ENCODE measurements at places on chromosomes 13 and 19. TPM values are rescaled to one million over a fixed set of nuclear protein-coding genes. Genes with fewer than 3 reads are reported as not detected.

DNA sequence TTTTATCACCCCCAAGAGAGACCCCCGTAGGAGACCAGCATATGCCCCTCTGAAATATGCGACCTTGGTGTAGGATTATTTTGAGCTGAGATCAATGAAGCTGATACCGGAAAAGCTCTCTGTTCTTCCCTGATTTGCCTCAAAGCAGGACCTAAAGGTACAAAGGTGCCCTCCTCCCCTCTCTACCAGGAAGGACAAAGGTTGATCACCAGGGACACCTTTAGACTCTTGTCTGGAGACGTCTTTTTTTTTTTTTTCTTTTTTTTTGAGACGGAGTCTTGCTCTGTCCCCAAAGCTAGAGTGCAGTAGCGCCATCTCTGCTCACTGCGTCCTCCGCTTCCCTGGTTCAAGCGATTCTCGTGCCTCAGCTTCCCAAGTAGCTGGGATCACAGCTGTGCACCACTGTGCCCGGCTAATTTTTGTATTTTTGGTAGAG, 792 bp upstream of the PEX11G start:
- no peak for DNase-seq

DNA sequence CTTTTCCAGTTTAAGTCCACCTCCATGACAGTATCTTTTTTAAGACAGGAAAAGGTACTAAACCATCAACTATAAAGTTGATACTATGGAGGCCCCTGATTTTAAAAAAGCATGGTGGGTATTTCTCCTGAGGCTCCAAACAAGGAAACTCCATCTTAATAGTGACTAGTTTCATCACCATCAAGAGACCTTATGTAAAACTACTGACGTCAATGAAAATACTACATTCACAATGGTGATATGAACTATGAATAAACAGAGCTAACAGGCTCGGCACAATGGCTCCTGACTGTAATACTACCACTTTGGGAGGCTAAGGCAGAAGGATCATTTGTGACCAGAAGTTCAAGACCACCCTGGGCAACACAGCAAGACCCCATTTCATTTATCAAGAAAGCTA, 162.7 kb downstream of the KLF12 start:
- no peak for DNase-seq

- no peak for DNase-seq
These were observed 74.3 kb downstream of the TM9SF2 start for GRCh38 chr13:99575376-99576120.

DNA sequence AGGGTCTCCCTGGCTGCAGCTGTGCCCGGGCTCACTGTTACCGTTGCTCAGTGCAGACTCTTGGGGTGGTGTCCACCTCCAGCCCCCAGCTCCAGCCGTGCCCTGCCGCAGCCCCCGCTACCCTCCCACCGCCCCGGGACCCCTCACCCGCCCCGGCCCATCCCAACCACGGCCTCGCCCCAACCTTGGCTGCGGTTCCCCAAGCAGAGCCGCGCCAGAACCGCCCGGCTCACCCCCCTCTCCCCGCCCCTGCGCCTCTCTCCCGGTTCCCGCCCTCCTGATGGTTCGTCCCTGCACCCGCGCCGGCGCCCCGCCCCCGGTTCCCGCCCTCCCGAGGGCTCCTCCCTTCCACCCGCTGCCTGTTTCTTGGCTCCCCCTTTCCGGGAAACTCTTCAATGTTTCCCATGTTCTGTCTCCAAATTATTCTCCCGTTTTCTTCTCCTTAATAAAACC, 40.3 kb downstream of the ANKRD10 start:
- DNase-seq: peak; percentile 85

DNA sequence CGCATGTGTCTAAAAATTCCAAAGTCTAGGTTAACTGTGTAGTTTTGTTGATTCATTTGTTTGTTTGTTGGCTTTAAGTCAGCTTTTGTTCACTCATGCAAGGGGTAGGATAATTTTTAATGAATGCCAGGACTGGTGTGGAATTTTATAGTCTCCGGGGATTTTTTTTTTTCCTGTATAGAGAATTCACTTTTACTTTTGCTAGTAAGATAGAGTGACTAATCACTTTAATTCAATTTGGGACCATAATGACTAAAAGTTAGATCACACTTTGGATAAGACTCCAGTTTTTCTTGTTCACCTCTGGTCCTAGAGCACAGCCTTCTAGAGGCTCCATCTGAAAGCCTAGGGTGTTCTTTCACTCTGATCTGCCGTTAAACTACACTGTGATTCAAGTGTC, 1690.0 kb downstream of the PCDH9 start:
- DNase-seq: no peak

GRCh38 chr19:44647144-44647543, 3.4 kb downstream of the PVR start:
- no peak for DNase-seq

DNA sequence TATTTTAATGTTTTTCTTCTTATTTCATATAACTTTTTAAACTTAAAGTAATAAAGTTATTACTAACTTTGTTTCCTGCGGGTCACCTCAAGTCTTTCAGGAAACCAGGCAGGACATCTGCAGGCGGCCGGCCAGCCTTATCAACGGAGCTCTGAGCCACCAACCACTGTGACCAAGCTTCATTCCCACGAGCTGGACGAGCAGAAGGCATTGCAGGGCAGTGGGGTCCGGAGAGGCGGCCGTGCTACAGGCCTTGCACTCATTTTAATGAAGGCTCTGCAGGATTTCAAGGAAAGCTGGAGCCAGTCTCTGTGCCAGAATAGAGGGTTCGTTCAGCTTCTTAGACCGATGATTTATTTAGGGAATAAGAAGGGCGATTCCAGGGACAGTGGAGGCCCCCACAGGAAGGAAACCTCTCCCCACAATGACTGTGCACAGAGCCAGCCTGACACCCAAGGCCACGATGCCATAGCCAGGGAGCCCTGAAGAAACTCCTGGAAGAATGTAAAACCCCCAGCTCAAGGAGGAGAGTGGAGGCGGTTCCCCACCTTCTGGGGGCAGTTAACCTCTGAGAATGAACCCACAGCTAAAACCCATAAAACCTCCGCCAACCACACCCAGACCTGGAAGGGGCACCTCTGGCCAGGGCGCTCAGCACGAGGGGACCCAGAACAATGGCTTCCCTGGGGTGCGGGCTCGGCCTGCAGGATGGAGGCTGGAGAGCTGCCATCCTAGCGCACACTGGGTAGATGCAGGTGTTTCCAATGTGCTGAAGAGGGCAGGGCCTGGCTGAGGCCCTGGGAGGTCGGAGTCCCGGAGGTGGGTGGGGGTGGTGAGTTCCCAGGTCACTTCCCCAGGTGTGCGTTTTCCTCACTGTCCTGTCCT, 75.0 kb downstream of the RASA3 start:
- DNase-seq: no peak

GRCh38 chr13:42420304-42420703, 148.4 kb downstream of the AKAP11 start:
- DNase-seq: no peak

- DNase-seq: no peak
These were observed 130.9 kb upstream of the SPACA7 start for GRCh38 chr13:112245179-112245724.

GRCh38 chr13:113411216-113412023, 41.9 kb downstream of the ADPRHL1 start:
- peak; percentile 99 for DNase-seq

DNA sequence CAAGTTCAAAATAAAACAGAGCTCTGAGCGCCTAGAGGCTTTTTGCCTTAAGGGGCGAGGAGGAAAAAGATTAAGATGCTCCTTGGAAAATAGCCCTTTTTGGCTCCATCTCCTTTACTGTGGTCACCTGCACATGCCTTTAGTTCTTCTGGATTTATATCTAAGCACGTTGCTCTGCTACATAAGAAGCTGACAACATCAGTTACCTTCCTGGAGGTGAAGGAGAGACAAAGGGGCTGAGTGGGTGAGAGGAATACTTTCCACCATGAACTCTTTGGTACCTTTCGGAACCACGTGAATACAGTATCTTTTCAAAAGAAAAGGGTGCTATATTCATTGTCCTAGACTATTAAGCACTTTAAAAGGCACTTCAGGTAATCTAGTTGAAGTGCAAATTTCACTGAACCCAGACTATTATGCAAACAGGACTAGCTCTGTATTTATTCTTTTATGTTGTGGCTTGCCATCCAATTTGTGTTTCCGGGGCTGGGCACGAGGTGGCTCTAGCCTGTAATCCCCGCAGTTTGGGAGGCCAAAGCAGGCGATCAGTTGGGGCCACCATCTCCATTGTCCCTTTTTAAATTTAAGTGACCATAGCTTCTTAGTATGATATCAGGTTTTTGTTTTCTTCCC, 201.5 kb downstream of the TM9SF2 start:
- DNase-seq: no peak

GRCh38 chr19:47309038-47309437, 623 bp upstream of the C5AR1 start:
- peak; percentile 21 for DNase-seq

- no peak for DNase-seq
These were observed 80.7 kb upstream of the OLFM4 start for GRCh38 chr13:52947921-52948373.

DNA sequence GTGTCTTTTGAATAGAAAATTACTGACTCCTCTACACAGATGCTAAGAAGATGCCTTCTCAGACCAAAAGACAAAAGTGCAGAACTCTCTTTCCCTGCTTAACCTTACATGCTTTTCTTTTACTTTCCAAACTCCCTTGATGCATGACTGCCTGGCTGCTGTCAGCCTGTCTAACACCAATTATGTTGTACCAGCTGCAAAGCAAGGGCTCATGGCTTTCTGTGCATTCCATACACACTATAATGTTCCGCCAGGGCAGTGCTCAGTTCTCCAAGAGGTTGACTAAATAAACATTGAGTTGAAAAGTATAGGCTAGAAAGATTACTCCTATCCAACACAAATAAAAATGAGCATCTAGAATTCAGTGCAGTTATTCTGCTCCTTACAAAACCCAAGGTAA, 330.4 kb upstream of the NBEA start:
- DNase-seq: no peak

DNA sequence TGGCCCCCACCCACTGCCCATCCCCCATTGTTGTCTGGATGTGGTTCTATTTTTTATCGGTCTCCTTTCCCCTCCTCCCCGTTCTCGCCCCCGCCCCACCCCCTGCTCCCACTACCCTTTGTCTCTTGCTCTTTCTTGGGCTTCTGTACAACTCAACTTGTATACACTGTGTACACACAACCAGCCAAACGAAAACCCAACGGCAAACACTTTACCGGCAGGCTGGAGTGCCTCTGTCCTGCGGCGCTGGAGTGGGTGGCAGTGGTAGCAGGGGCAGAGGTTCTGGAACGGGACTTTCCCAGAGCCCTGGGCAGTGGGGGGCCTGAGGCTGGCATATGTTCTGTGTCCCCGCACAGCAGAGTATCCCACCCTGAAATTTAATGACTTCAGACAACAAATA, 13.7 kb downstream of the RRAS start:
- no peak for DNase-seq

GRCh38 chr13:75739244-75739868, 103.2 kb downstream of the LMO7 start:
- DNase-seq: no peak

DNA sequence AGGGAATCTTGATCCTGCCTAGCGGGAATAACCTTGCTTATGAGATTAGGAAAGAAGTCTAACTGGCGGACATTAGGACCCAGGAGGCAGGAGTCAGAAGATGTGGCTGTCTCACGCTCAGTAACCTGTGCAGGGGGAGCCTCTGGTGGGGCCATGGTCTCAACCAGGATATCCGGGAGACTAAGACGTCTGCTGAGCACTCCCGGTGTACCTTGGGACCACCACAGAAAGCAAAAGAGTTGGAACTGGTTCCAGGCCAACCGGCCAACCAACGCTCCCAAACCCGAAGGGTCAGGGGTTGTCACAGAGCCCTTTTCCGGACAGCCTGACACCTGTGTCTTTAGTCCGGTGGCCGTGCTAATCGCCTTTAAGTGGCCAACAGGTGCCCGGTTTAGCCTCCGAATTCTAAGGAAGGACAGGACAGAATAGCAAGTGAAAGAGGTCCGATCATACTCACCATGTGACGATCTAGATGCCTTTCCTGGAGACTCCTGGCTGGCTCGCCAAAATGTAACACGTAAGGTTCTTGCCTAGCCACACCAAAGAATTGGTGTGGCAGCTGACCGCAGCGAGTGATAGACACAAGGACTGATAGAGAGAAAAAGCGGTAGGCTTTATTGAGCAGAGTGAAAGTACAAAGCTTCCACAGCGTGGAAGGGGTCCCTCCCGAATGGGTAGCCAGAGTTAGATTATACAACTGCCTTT, 103.9 kb upstream of the DIAPH3 start:
- peak; percentile 7 for DNase-seq

DNA sequence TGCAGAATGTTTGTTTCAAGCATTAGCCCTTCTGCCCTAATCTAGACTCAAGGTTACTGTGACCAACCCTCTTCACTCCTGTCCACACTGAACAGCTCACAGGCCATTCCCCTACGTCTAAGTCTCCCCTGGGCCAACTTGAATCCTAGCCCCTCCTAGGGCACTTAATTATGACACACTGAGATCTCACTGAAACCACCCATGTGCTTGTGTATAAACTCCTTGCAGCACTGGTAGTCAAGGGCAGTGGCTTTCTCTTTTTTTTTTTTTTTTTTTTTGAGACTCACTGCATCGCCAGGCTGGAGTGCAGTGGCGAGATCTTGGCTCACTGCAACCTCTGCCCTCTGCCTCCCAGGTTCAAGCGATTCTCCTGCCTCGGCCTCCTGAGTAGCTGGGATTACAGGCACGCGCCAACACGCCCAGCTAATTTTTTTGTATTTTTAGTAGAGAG, 1.9 kb upstream of the AKT2 start:
- no peak for DNase-seq

The CYP2F1 gene
- not detected for total RNA-seq

The CBY2 gene
- total RNA-seq: not detected

The SLC46A3 gene
- 20.4 TPM for total RNA-seq

The ITGBL1 gene
- 94.7 TPM for total RNA-seq

The DDA1 gene
- total RNA-seq: 34.5 TPM

The KBTBD6 gene
- total RNA-seq: 9.9 TPM

The MBD3L2 gene
- total RNA-seq: not detected

The MAB21L1 gene
- total RNA-seq: not detected

The EDNRB gene
- 1.7 TPM for total RNA-seq

The PNKP gene
- total RNA-seq: 38.2 TPM
